ENCODE measurements at places on chromosomes 7 and 10.

DNA sequence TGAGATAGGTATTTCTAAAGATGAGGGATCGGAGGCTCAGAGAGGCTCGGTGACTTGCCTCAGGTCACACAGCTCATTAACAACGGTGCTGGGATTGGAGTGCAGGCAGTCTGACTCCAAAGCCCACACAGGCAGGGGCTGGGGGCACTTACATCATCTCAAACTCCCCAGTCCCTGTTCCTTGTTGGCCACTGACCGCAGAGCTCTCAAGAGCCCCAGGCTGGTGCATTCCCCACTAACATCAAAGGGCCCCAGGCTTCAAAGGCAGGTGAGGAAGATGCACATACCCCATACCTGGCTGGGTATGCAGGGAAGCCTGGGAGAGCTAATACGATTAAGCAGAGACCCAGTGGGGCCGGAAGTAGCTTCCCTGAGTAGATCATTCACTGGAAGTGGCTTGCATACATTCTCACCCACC, 13.7 kb upstream of the NODAL start:
- no peak overlapping the region for H3K4me3 ChIP-seq
- H3K4me1 ChIP-seq: no peaks in the 10 kb centered on the region
- H3K27me3 ChIP-seq: peaks cover 5% of the 10 kb centered on the region
- DNase-seq: no peak

- no peaks in the 10 kb centered on the region for H3K27me3 ChIP-seq
- peaks cover 35% of the 10 kb centered on the region for H3K4me1 ChIP-seq
- no peak overlapping the region for H3K27ac ChIP-seq
Measured at GRCh38 chr10:97711640-97712572, 1.6 kb upstream of the MARVELD1 start.

DNA sequence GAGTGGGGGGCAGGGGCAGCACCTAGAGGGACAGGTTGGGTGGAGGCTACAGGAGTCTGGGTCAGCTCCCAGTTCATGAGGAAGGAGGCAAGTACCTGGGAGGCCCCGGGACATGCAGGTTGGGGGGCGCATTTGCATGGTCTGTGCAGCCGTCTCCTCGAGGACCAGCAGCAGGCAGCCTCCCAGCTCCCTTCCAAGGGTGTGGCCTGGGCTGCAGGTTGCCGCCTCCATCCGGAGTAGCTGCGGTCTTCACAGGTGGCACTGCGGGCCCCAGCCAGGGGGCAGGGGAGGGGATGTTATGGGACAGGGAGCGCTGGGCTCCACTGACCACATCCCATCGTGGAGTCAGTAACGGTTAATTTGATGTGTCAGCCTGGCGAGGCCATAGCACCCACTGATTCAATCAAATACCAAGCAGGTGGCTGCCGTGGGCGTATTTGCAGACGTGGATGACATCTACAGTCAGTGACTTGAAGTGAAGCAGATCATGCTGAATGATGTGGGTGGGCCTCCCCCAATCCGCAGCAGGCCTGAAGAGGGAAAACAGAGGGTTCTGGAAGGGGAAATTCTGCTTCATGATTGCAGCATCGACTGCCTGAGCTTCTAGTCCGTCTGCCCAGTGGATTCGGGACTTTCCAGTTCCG, 81.6 kb downstream of the PRKAG2 start:
- no peak overlapping the region for H3K27ac ChIP-seq
- H3K36me3 ChIP-seq: no peaks in the 10 kb centered on the region

DNA sequence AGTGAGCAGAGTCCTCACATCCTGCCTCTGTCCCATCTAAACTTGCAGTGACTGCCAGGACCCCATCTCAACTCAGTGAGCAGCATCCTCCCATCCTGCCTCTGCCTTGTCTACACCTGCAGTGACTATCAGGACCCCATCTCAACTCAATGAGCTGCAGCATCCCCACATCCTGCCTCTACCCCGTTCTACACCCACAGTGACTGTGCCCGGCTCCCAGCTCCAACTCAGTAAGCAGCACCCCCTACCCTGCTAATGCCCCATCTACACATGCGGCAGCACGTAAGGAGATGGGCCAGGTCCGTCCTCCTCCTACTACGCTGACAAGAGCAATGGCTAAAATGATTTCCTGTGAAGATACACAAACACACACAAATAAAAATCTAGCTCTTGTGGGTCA, 65.5 kb downstream of the TNS3 start:
- no peak for DNase-seq
- H3K36me3 ChIP-seq: no peaks in the 10 kb centered on the region
- H3K27ac ChIP-seq: no peak overlapping the region
- no peak overlapping the region for H3K4me3 ChIP-seq
- no peaks in the 10 kb centered on the region for H3K4me1 ChIP-seq

All from DND-41 (cell line).